Astrocyte of the hippocampus (primary cell): ENCODE measurements at places on chromosomes 3 and 15.

- no peak for DNase-seq
These were observed 26.1 kb downstream of the SUMF1 start for GRCh38 chr3:4440951-4441350.

GRCh38 chr15:40106203-40107161, 2.2 kb downstream of the BMF start:
- DNase-seq, result peak; percentile 35

GRCh38 chr15:63999177-63999576, 47.1 kb downstream of the DAPK2 start:
- no peak for DNase-seq

GRCh38 chr3:78130741-78131290, 1090.9 kb downstream of the ROBO2 start:
- DNase-seq, result no peak

GRCh38 chr3:29686889-29687592, 406.2 kb downstream of the RBMS3 start:
- DNase-seq, result peak; percentile 84

DNA sequence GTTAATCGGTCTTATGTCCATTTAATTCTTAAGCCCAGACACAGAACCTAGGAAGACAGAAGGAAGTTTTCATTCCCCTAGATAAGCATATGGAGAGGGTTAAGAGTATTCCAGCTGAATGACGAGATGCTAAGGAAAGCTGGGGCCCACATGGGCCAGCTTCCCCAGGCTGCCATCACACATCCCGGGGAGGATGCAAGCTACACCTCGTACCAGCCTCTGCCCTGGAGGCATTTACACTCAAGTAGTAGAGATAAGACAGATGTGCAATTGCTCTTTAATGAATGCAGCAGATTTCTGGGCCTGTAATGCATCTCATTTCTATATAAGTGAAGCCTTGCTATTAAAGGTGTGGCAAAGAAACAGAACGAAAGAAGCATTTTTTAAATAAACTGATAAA, 144.5 kb downstream of the MEX3B start:
- no peak for DNase-seq

DNA sequence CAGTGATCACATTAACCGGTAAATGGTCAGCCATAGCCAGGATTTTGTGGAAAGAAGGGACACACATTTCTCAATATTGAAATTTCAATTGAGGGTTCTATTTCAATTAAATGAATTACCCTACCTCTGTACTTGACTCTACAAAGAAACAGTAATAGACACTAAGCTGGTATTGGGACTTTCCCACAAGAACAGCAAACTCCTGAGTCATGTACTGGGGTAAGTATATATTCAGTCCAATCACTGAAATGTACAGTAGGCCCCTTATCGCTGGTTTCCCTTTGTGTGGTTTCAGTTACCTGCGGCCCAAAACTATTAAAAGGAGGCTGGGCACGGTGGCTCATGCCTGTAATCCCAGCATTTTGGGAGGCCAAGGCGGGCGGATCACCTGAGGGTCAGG, 17.6 kb downstream of the ASB14 start:
- no peak for DNase-seq

- no peak for DNase-seq
These were observed 65.5 kb downstream of the ARHGAP31 start for GRCh38 chr3:119359476-119360326.

- DNase-seq, result no peak
These were observed 35.1 kb downstream of the LYZL4 start for GRCh38 chr3:42375121-42375800.

- DNase-seq, result no peak
These were observed 339.9 kb downstream of the NR2F2 start for GRCh38 chr15:96670389-96670788.

DNA sequence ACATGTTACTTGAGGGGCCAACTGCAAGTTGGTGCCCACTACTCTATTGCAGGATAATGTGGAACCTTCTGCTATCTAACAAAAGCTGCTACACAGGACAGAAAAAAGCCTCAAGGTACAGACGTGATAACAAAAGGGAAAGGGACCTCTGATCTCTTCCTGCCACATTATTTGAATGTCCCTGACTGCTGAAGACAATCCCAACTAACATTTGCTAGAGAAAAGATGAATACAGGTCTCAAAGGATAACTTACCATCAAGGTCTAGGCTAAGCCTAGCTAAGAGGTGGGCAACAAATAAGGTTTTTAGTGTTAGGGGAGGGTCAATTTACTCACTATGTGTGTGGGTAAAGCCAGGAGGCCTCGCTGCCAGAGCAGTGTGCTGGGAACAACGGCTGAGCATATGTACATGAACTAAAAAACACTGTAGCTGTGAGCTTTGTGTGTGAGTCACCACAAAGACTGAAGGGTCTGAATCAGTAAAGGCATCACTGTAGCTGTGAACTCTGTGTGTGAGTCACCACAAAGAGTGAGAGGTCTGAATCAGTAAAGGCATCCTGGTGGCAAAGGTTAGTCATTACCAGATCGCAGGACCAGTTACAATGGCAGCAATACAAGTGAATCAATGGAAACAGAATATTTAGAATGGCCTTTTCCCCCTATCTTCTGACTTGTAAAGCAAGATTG, 111.7 kb downstream of the LMLN start:
- DNase-seq, result peak; percentile 98

DNA sequence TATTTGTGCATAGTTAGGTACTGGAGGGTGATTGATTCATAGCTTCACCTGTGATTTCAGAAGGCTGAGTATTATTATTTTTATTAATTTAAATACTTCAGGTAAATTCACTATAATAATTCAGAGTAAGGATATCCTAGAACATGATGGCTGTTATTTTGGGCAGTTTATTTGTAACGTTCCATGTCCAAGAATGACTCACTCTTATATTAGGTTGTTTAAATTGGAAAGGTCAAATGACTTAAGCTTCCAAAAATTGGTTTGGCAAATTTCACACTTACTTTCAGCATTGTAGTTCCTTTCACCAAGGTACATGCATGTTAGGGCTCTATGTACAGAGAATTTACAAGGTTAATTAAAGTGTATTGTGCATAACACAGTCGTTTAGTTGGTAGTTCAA, 120.2 kb downstream of the EPHA3 start:
- DNase-seq, result peak; percentile 15

DNA sequence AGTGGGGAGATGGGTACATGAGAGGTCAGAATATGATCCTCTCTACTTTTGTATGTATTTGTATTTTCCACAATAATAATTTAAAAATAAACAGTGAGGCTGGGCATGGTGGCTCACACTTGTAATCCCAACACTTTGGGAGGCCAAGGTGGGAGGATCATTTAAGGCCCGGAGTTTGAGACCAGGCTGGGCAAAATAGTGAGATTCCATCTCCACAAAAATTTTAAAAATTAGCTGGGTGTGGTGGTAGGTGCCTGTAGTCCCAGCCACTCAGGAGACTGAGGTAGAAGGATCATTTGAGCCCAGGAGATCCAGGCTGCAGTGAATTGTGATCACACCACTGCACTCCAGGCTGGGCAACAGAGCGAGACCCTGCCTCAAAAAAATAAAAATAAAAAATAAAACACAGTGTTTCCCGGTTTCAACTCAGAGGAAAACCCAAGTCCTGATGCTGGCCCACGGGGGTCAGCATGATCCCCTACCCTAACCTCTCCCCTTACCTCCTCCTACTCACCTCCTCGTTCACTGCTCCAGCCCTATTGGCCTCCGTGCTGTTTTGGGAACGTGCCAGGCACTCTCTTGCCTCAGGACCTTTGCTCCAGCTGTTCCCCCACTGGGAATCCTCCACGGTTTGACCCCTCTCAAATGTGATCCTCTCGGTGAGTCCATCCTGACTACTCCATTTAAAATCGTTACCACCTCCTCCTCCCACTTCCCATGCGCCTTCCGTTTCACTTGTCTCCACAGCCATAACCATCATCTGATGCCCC, 2.9 kb upstream of the KLHL40 start:
- no peak for DNase-seq

GRCh38 chr15:52153900-52154895, 37.0 kb downstream of the GNB5 start:
- no peak for DNase-seq

DNA sequence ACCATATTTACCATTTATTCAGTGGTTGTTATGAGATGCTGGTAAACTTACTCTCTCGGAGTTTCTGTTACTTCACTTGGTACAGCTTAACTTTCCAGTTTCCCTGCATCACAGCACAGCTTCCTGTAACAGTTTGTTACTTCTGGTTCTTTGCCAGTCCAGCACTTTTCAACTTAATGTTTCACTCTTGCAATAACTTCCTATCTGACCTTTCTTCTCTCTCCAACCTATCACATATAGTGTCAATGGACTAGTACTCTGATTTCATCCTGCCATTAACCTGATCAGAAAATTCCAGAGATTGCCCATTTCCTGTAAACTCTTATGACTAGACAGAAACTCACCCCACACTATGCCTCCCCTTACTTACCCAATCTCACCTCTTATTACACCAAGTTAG, 3.9 kb upstream of the ATP11B start:
- DNase-seq, result no peak

DNA sequence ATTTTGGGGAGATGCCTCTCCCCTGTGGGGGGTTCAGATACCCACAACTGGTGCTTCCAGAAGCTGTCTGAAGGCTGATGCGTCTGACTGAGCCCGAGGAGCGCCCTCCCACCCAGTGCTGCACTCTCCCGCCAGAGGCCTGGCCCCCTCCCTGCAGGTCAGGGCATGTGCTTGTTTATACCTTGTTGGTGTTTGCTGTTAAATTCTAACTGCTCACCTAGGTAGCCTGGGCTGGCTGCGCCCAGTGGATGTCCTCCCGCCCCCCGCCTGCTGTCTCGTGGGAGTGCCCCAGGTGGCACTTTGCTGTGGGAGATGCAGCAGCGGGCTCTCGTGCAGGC, 12.9 kb downstream of the KLF13 start:
- DNase-seq, result no peak

GRCh38 chr15:31822463-31822862, 207.9 kb upstream of the CHRNA7 start:
- DNase-seq, result no peak

DNA sequence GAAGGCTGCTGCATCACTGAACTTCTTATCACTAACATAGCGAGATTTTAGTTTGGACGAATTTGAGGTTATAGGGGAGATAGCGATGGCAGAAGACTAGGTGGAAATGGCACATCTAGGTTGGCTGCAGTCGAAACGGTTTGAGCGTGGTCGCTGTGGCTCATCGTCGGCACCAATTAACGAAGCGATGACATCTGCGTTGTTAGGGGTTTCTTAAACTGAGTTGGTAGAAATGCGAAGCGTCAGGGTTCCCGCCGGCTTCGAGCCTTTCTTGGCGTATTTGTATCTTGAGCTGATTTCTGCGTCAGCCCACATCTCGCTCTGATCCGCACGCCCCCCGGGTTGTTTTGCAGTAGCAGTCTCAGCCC, 319 bp downstream of the LNP1 start:
- no peak for DNase-seq

DNA sequence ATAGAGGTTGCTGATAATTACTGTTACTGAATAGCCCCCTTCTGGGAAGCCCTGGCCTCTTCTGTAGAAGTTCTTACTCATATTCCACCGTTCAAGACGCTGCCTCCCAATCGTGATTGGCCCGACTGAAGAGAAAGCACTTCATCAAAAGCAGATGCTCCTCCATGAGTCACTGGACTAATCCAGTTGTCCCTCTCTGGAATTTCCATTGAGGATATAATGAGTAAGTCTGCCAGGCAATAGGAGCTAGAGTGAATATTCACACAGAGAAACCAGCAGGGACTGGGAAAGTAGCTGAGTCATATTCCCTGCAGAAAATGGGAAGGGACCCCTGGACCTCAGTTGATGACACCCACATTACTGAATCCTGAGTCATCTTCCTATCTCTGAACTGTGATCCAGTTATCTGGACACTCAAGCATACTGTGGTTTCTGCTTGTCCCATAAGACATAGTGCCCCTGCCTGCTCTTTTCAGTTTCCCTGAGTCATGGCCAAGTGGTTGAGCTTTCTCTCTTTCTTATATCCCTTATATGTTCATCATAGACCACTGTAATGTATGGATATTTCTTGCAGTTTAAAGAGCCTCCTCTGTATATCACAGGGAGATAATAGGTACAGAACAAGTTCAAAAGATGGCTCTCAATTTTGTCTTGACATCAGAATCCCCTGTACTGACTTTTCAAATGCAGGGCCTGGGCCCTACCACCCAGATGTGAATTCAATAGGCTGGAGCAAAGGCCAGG, 151.2 kb upstream of the CDIN1 start:
- DNase-seq, result peak; percentile 85

DNA sequence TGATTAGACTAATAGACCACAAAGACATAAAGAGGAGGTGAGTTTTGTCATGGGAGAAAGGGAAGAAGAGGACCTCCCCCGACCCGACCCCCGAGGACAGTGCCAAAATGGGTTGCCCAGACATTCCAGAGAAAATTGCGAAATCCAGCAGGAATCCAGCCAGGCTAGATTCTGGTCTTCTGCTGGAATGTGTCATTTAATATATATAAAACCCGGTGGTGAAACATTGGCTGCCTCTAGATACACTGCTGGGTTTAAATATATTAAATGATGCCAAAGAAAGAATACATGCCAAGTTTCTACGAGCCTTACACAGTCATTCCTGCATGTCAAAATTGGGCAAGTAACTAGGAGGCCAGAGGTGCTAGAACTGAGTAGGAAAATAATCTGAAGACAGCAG, 45.3 kb upstream of the SPESP1 start:
- DNase-seq, result peak; percentile 68

DNA sequence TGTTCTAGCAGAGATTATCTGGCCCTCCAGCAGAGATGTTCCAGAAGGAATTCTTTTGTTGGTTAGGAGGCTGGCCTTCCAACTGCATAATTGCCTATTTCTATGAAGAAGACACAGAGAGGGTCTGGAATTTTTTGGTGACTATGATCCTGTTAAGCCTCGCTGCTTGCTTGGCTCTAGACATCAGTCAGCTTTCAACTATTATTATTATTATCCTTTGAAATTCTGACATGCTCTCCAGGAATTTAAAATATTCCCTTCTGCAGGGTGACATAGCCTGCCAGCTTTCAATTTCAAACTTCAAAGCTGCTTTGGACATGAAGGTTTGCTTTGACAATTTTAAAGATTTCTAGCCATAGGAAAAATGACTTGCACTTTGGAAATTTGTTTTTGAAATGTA, 26.3 kb upstream of the ZNF148 start:
- peak; percentile 70 for DNase-seq

DNA sequence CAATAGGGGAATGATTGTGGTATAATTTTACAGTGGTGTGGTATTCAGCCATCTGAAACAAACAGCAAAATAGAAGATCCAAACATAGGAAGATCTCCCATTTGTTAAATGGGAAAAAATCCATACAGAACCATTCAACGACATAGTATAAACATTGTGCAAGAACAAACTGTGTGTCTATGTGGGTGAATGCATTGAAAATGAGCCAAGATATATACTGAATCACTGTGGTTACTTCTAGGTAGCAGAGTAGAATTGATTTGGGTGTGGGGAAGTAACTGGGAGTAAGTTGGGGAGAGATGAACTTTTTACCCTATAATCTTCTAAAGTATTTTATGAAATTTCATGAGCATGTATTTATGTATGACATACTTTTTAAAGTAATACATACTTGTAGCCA, 123.1 kb upstream of the UMPS start:
- peak; percentile 85 for DNase-seq

DNA sequence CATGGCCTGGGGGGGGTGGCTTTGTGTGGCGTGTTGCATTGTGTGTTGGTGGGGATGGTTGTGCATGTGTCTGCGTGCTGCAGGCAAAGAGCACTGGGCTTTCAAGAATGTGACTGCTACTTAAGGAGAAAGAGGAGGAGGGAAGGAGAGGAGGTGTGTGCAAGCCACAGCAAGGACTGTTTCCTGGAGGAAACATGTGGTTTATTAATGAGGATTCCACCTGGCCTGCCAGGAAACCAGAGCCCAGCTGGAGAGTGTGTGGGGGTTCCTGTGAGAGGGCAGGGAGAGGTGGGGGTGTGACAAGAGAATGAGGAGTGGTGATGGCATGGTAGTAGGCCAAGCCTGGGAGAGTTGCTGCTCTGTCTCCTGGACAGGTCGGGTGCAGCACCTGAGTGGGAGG, 258.1 kb upstream of the ROPN1 start:
- no peak for DNase-seq
